ENCODE measurements at places on chromosomes 6 and 20.

DNA sequence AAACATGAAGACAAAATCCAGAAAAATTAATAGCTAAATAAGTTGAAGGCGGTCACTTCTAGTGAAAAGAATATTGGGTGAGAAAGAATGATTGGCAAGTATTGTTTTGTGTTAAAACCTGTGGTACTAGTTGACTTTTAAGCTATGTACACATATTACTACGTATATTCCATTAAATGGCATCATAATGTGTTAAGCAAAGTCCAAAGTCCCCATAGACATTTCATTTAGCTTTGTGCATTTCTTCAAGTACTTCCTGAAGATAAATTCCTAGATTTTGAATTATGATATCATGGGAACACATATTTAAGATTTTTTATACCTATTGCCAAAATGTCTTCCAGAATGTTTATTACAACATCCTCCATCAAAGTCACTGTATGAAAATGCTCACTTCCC, 272.7 kb upstream of the IRAK1BP1 start:
- DNase-seq = no peak

DNA sequence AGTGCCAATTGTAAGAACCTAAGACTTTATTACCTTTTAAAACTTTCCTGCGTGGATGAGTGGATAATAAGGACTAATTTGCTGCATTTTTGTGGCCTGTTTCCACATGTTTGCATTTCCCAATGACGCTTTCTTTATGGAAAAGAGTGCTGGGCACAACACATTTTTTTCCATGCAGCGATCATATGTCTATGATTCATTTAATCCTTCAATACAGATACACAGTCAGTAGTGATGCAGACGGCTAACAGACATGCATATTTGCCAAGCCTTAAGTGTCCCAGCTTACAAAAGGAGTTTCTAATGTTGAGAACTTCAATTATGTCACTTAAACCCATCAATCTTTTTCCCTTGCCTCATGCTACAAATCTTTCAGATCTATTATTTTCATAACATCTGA, 239.8 kb upstream of the PREP start:
- DNase-seq = peak; percentile 12

DNA sequence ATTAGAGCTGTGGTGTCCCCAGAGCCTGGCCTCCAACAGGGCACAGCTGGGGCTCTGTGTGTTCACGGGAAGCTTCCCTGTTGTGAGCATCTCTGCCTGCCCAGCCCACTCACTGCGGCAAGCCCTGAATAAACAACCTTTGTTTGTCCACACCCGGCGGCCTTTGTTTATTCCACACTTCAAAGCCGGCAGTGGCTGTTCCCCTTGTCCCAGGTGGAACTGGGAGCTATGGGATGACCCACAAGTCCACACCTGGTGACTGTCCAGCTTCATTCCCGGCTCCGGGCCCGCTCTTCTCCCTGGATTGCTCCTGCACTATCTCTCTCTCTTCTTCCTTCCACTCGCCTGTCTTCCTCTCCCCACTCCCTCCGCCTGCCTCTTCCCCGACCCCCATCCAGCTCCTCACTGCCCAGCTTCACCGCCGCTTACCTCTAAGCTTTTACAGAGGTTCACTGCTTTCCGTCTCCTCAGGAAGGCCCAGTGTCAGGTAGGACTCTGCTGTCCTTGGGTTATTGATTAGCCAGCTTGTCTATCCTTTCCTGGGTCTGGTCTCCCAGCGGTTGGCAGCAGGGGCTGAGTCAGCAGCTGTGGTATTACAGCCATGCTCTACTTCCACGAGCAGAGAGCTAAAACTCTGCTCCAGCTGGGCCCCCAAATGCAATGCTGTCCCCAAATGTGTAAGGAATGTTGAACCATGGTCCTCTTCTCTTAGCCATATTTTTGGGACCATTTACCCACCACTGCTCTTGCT, 17.8 kb downstream of the DACT2 start:
- no peak for DNase-seq

DNA sequence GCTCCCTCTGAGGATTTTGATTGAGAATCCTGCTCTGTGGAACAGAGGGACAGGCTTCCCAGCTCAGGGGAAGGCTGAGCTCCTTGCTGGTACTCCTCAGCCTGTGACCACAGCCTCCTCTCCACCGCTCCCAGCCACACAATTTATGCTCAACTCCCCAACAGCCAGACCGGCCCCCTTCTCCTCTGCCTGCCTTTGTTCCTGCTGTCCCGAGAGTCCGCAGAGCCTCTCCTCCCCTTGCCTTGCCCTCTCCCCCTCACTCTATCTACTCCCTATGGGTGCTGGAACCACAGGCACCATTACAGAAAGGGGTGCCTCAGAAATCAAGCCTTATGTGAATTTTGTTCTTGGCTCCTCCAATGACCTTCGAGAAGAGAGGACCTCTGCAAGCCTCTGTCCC, 15.9 kb downstream of the MAP1LC3A start:
- no peak for DNase-seq

DNA sequence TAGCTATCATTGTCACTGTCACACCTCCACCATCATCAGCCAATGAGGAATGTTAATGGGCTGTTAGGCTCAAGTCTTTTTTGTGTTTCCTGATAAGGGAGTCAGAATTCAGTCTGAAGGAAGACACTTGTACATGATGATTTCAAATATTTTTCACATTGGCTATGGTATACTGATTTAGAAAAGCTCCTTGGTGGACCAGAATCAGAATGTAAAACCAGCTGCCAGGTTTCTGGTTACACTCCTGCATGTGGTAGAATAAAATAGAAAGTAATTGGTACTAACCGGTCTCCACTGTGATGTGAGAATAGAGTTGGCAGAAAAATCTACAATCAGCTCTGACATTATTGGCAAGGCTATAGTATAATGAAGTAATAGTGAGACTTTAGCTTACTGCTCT, 10.7 kb downstream of the COL9A1 start:
- DNase-seq = no peak

Measured in EH (cell line).